Left forelimb (tissue), 1 donor: ENCODE measurements at places on chromosomes 13 and 19.

DNA sequence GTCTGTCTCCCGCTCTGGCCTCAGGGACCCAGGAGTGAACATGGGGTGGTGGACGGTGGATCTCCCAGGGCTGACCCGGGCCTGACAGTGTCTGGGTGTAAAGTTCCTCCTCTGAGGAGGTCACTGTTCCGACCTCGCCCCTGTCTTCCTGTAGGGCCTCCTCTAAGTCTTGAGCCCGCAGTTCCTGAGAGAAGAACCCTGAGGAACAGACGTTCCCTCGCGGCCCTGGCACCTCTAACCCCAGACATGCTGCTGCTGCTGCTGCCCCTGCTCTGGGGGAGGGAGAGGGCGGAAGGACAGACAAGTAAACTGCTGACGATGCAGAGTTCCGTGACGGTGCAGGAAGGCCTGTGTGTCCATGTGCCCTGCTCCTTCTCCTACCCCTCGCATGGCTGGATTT lies at the start of gene SIGLEC9:
Gene SIGLEC9, plus strand, starts transcription at position 178 of the 400 bp plus-strand sequence. Its CDS starts 69 bp downstream, at position 247.
- no peak for DNase-seq

DNA sequence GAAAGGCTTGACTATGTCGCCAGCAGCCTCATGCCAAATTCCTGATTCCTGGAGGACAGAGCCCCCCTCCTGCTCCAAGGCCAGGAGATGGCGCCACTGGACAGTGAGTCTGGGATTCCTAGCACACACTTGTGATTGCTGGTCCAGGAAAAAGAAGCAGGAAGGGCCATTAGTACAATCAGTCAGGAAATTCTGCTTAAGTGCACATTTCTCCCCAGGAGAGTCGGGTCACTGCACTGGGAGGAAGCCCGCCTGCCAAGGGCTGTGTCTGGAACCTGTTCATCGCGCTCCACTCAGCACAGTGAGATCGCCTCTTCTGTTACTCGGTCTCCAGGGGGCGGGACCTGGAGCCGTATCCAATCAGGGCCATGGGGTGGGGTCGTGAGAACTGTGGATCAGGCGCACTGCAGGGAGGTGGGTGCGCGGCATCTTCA lies 65.1 kb downstream of the ZNF823 start:
- DNase-seq: peak; percentile 74

GRCh38 chr19:44682807-44683206 lies 11.5 kb downstream of the CEACAM19 start:
- DNase-seq: no peak

DNA sequence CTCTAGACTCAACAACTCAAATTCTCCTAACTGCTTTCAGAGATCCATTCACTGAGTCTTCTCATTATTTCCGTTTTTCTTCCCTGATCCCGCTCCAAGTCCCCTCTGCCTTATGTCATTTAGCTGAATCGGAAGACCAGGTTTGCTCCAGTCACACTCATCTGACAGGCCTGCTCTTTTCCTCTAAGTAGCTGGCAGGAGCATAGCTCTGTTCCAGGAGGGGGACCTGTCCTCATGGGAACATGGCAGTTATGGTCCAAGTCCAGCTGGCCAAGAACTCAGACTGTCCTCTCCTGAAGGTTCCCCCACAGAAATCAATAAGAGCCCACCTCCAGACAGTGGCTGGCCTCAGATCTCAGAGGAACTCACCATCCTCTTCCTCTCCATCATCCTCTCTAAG lies 130.9 kb upstream of the SERP2 start:
- DNase-seq: no peak

DNA sequence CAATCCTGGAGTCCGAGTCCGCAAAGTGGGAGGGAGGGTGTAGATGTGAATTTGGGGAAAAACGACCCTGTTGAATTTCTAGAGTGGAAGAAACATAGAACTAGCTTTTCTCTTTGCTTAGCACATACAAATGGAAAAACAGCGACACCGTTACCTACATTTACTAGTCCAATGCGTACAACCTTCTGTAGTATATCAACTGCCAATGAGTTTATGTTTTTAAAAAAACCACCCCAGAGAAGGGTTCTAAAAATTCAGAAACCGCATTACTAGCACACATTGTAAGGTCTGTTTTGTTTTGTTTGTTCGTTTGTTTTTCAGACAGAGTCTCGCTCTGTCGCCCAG lies 332 bp upstream of the SUPT20H start:
- no peak for DNase-seq

GRCh38 chr19:13155472-13156359 lies 5.5 kb downstream of the IER2 start:
- peak; percentile 85 for DNase-seq
